Osteoblast (primary cell): ENCODE measurements at places on chromosomes 2 and 18. TPM values are rescaled to one million over a fixed set of nuclear protein-coding genes. Genes with fewer than 3 reads are reported as not detected.

- H3K4me3 ChIP-seq, result no peak overlapping the region
- no peak overlapping the region for H3K27ac ChIP-seq
- no peaks in the 10 kb centered on the region for H3K4me1 ChIP-seq
- H3K36me3 ChIP-seq, result no peaks in the 10 kb centered on the region
- DNase-seq, result no peak
These were observed 70.2 kb downstream of the DLGAP1 start for GRCh38 chr18:4384932-4385331.

GRCh38 chr2:17710547-17711248, 42.9 kb downstream of the SMC6 start:
- no peak overlapping the region for H3K4me3 ChIP-seq
- H3K36me3 ChIP-seq, result peaks cover 34% of the 10 kb centered on the region
- H3K4me1 ChIP-seq, result no peaks in the 10 kb centered on the region
- H3K27me3 ChIP-seq, result no peaks in the 10 kb centered on the region
- DNase-seq, result no peak
- peak overlapping the region; percentile 1 for H3K27ac ChIP-seq

DNA sequence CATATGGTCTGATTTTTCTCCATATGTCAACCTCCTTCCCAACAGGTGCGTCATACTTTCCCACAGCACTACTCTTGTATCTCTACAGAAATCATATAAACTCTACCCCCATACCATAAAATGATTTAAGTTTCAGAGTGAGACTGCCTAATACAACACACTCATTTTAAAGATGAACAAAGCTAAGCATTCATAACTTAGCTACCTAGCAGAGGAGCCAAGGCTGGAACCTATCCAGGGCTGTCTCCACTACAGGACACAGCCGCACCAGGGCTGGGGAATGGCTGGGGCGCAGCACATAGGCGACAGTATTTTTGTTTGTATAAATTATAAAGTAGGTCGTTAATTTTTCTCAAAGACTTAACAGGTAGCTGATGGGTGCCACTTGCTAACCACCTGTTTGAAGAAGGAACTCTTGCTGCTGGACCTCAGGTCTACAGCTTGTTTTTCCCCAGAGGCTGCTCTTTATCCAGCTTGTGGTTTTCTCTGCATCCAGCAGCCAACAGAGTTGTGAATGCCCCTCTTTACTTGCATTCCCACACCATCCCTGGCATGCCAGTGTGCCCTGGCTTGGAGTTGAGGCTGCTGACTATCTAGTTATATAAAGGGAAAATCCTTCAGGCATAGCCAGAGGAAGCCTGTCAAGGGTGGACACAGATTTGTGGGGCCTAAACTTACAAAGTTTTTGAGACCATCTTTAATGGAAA, 62.0 kb downstream of the HNRNPLL start:
- H3K4me3 ChIP-seq, result no peak overlapping the region
- no peak overlapping the region for H3K27ac ChIP-seq
- no peaks in the 10 kb centered on the region for H3K36me3 ChIP-seq

- no peaks in the 10 kb centered on the region for H3K36me3 ChIP-seq
- H3K4me3 ChIP-seq, result no peak overlapping the region
- H3K27ac ChIP-seq, result no peak overlapping the region
- no peaks in the 10 kb centered on the region for H3K27me3 ChIP-seq
- DNase-seq, result no peak
- peaks cover 11% of the 10 kb centered on the region for H3K4me1 ChIP-seq
These were observed 154.3 kb upstream of the FN1 start for GRCh38 chr2:215590010-215590745.

- H3K27ac ChIP-seq, result no peak overlapping the region
- H3K4me1 ChIP-seq, result peaks cover 7% of the 10 kb centered on the region
- no peaks in the 10 kb centered on the region for H3K27me3 ChIP-seq
- no peaks in the 10 kb centered on the region for H3K36me3 ChIP-seq
- no peak for DNase-seq
These were observed 36.2 kb upstream of the YES1 start for GRCh38 chr18:848062-848861.

DNA sequence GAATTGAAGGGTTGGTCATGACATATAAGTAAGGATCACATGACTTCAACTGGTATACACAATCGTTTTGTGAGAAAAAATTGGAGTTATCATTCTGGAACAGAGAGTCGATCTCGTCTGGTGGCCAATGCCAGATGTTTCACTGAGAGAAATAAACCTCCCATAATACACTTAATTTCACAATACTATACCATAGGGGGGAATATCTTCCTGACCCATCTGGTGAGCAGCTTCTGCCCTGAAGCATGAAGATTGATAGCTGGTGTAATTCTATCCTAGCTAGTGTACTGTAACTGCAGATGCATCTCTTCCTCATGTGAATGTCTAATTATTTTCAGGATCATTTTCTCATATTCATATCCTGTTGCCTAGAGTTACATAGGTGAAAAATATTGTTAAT, 15.7 kb upstream of the CDH7 start:
- H3K27ac ChIP-seq, result no peak overlapping the region
- no peaks in the 10 kb centered on the region for H3K4me1 ChIP-seq
- H3K36me3 ChIP-seq, result no peaks in the 10 kb centered on the region

- H3K4me1 ChIP-seq, result no peaks in the 10 kb centered on the region
- no peak overlapping the region for H3K4me3 ChIP-seq
- no peak overlapping the region for H3K27ac ChIP-seq
- H3K36me3 ChIP-seq, result no peaks in the 10 kb centered on the region
- DNase-seq, result no peak
- no peaks in the 10 kb centered on the region for H3K27me3 ChIP-seq
These were observed 26.7 kb downstream of the NLRC4 start for GRCh38 chr2:32237996-32238395.

- no peak overlapping the region for H3K27ac ChIP-seq
- H3K27me3 ChIP-seq, result no peaks in the 10 kb centered on the region
- no peak overlapping the region for H3K4me3 ChIP-seq
These were observed 276.3 kb downstream of the EIPR1 start for GRCh38 chr2:3101016-3101942.

GRCh38 chr2:12334412-12334966, 382.2 kb upstream of the TRIB2 start:
- no peak overlapping the region for H3K4me3 ChIP-seq
- no peak overlapping the region for H3K27ac ChIP-seq
- H3K27me3 ChIP-seq, result no peaks in the 10 kb centered on the region
- no peaks in the 10 kb centered on the region for H3K36me3 ChIP-seq
- H3K4me1 ChIP-seq, result peaks cover 10% of the 10 kb centered on the region

DNA sequence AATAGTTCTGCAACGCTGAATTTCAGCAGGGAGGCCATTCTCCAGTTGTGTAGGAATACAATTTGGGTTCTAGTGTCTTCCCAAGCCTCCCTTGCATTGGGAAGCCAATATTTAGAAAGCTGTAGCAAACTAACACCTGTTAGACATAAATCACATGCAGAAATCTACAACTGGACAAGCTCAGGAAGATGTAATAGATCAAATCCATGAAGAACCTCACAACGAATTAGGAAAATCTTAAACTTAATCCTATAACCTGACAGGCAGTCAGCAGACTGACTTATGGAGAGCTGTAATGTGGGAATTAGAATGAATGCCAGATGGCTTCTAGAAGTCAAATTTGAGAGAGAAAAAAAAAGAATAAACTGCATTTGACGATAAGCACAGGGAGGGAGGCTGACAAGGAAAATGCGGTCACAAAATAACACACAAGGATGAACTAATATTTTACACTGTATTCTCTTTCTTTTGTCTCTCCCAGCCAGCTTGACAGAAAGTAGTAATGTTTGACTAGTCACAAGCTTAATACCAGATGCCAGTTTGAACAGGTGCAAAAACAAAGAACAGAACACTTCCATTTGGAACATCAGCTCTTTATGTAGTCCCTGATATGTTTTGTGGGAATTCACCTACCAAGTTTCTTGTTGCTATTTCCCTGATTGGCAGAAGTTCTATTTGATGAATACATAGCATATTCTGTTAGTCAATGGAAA, 50.8 kb upstream of the FANCL start:
- no peaks in the 10 kb centered on the region for H3K27me3 ChIP-seq
- H3K4me3 ChIP-seq, result no peak overlapping the region
- no peak overlapping the region for H3K27ac ChIP-seq
- no peaks in the 10 kb centered on the region for H3K4me1 ChIP-seq

- H3K27ac ChIP-seq, result peak overlapping the region; percentile 29
- H3K4me3 ChIP-seq, result no peak overlapping the region
- no peaks in the 10 kb centered on the region for H3K27me3 ChIP-seq
- peaks cover 40% of the 10 kb centered on the region for H3K4me1 ChIP-seq
- no peaks in the 10 kb centered on the region for H3K36me3 ChIP-seq
These were observed 21.2 kb downstream of the MRPL33 start for GRCh38 chr2:27792759-27793158.

GRCh38 chr18:59537579-59537978, 159.6 kb downstream of the CCBE1 start:
- H3K4me1 ChIP-seq, result peaks cover 20% of the 10 kb centered on the region
- no peaks in the 10 kb centered on the region for H3K36me3 ChIP-seq
- H3K27me3 ChIP-seq, result no peaks in the 10 kb centered on the region
- H3K27ac ChIP-seq, result no peak overlapping the region
- no peak for DNase-seq
- no peak overlapping the region for H3K4me3 ChIP-seq

DNA sequence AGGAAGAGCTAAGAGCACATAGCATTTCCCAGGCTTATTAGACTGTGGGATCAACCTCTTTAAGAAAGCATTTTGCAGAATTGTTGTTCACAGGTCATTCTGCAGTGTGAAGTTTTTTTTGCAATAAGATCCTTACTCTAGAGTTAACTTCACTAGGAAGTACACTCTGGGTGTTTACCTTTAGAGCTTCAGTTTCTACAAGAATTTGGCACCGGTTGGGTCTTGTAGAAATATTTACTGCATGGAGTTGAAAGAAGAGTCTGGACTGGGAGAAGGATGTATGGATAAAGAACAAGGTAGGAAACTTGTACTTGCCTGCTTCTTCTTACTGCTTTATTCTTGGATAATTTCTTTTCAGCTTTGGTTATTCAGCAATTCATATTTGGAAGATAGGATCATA, 944.9 kb upstream of the GYPC start:
- H3K4me1 ChIP-seq, result no peaks in the 10 kb centered on the region
- DNase-seq, result no peak
- no peak overlapping the region for H3K4me3 ChIP-seq

DNA sequence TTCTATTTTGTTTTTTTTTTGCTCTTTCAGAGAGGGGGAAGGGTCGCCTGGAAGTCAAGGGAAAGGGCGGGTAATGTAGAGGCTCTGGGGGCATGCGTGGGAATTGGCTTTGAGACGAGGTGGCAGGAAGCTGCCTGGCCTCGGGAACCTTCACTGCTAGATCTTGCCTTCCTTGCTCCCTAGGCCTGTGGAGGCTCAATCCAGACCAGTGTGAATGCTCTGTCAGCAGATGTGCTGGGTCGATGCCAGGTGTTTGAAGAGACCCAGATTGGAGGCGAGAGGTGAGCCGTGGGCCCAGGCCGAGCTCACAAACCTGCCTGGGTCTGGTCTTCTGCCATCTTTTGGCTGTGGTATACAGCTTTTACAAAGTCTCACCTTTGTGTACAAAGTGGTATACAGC, 15.5 kb downstream of the CCT7 start:
- DNase-seq, result peak; percentile 42
- no peaks in the 10 kb centered on the region for H3K27me3 ChIP-seq
- no peak overlapping the region for H3K4me3 ChIP-seq
- H3K27ac ChIP-seq, result no peak overlapping the region
- H3K4me1 ChIP-seq, result no peaks in the 10 kb centered on the region
- H3K36me3 ChIP-seq, result peaks cover 91% of the 10 kb centered on the region

DNA sequence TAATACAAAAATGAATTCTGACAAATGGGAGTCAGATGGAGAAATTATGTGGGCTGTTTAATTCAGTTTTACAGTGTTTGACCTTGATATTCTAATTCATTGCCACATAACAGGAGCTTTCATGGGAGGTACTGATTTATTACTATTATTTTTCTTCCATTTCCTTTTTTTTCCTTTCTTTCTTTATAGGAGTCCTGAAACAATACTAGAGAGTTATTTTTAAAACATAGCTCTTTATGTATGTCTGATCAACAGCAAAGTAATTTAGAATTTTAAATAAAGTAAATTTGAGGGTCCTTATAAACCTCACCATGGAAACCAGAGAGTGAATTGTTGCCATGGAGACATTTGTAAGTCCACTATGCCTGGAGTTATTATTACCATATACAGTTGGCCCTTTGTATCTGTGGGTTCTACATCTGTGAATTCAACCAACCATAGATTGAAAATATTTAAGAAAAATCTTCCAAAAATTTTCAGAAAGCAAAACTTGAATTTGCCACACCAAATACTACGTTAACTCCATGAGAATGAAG, 40.9 kb upstream of the PPP4R1 start:
- H3K4me3 ChIP-seq, result no peak overlapping the region
- no peaks in the 10 kb centered on the region for H3K27me3 ChIP-seq
- no peak overlapping the region for H3K27ac ChIP-seq
- no peaks in the 10 kb centered on the region for H3K4me1 ChIP-seq

DNA sequence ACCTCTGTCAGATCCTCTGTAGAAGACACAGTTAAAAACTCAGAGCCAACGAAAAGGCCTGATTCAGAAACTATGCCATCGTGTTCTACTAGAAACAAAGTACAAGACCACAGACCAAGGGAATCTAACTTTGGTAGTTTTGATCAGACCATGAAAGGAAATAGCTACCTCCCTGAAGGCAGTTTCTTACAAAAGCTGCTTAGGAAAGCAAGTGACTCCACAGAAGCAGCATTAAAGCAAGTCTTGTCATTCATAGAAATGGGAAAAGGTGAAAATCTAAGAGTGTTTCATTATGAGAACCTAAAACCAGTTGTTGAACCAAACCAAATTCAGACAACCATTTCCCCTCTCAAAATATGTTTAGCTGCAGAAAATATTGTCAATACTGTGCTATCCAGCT, 58.2 kb downstream of the FSIP2 start:
- H3K36me3 ChIP-seq, result no peaks in the 10 kb centered on the region
- no peak overlapping the region for H3K27ac ChIP-seq
- no peak for DNase-seq
- no peaks in the 10 kb centered on the region for H3K27me3 ChIP-seq
- no peak overlapping the region for H3K4me3 ChIP-seq

- DNase-seq, result peak; percentile 15
- no peak overlapping the region for H3K27ac ChIP-seq
- H3K4me3 ChIP-seq, result no peak overlapping the region
- no peaks in the 10 kb centered on the region for H3K36me3 ChIP-seq
- no peaks in the 10 kb centered on the region for H3K4me1 ChIP-seq
These were observed 36.9 kb upstream of the KLF7 start for GRCh38 chr2:207202645-207203044.

Gene INPP5D
- total RNA-seq, result under 0.01 TPM in 2 replicates

Gene DNAJC27
- total RNA-seq, result 7.7 and 8.7 TPM in 2 replicates

Gene POTEC
- 0.29 and 0.36 TPM in 2 replicates for total RNA-seq

Gene SPATS2L
- 74.6 and 85.2 TPM in 2 replicates for total RNA-seq

Gene DYSF
- 2.7 and 4.3 TPM in 2 replicates for total RNA-seq

Gene UGT1A5
- total RNA-seq, result not detected in 2 replicates

Gene FSIP2
- total RNA-seq, result under 0.01 TPM in 2 replicates

Gene RGPD6
- 56.0 and 62.2 TPM in 2 replicates for total RNA-seq

Gene RAB6D
- under 0.01 TPM in 1 of 2 replicates, not detected in the other for total RNA-seq

Gene CDH19
- not detected in 2 replicates for total RNA-seq

Gene FAM168B
- 100 and 117 TPM in 2 replicates for total RNA-seq
